ENCODE measurements at places on chromosomes 13 and 19.

- DNase-seq, result no peak
These were observed 41.8 kb downstream of the IGFL3 start for GRCh38 chr19:46082728-46083050.

DNA sequence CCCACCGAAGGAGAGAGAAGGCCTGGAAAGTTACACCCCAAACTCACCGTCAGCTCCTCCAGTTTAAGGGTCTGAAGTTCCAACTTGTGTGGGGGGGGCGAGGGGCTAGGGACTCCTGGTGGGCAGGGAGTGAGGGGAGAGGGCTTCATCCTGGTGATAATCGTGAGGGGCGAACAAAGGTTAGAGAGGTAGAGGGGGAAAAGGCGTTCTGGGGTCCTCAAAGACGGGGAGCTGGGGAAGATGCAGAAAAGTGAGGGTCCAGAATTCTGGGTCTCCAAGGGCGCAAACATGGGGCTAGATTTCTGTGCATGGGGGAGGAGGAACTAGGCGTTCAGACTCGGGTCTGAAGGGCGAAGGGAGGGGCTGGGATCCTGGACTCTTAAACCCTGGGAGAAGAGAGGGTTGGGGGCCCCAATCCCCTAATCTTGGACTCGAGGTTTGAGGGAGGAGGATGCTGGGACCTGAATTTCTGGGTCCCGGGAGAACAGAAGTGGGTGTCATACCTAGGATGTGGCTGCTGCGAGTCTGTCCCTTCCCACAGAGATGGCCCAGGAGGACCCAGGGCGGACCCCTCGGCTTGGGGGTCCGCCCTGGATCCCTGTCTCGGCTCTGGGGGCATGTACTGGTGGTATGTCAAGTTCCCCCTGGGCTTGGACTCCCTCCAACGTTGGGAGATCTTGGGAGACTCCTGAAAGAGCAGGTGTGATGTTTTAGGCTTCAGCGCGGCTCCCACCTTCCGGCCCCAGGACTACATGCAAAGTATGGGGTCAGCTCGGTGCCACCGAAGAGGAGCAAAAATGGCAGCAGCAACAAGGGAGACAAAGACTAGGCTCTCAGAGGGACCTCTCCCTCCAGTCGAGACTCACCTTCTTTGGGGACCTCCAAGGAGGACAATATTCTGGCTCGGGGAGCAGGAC, 4.5 kb downstream of the MAMSTR start:
- DNase-seq, result no peak

- DNase-seq, result no peak
These were observed 10.2 kb upstream of the ZNF546 start for GRCh38 chr19:39986643-39987042.

GRCh38 chr19:16456652-16457194, 15.0 kb downstream of the EPS15L1 start:
- no peak for DNase-seq

DNA sequence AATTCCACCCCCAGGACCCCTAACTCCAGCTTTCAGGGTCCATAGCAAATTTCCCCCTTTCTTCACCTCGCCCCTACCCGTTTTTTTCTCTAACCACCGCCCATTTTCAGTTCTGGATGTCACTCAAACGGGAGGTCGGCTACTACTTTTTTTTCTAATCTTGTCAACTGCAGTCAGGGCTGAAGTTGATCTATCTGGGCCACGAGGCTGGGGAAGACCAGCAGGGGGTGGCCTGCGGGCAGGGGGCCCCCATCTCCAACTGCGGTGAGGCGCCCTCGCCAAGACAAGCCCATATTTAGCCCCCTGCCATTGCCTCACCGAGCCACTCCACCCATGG, 748 bp downstream of the LHFPL6 start:
- DNase-seq, result no peak

DNA sequence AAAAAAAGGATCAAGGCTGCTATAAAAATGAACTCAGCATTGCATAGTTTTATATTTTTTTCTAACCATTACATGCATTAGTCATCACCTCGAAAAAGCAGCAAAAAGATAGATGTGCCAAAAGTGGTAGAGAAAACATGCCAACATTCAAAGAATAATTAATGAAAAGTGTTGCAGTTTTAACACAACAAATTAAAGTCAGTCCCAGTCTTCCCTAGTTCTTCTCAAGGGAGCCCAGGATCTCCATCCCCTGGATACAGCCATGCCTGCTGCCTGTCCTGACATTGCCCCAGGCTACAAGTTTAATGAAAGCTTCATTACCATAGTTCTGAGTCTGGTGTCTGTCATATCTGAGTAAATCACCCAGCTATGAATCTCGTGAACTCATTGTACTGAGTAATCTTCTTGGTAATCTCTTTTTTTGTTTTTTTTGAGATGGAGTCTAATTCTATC, 116.6 kb upstream of the KLF12 start:
- no peak for DNase-seq

DNA sequence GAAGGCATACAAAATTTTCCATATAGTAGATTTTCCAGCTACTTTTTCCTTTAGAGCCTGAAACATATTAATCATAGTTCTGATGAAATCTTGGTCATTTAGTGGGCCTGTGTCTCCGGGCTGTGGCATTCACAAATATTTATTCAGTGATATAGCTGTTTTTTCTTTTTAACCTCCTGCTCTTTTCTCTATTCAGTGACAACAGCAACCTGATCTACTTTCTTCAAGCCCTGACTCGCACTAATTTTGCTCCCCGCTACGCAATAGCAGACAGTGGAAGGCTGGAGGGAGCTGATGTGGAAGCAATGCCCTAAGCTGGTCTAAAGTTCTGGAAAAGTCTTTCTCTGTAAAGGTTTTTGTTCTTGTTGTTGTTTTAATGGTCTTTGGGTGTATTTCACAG, 289.7 kb downstream of the SLITRK6 start:
- no peak for DNase-seq

GRCh38 chr13:49367640-49368422, 76.0 kb downstream of the CAB39L start:
- DNase-seq, result no peak

- peak; percentile 58 for DNase-seq
These were observed 10.6 kb downstream of the POU2F2 start for GRCh38 chr19:42121656-42122069.

- no peak for DNase-seq
These were observed 739 bp downstream of the EIF3G start for GRCh38 chr19:10118960-10119359.

- DNase-seq, result no peak
These were observed 8.3 kb upstream of the ZNF254 start for GRCh38 chr19:24078680-24079079.

GRCh38 chr13:24159357-24159756, 1.2 kb upstream of the SPATA13 start:
- DNase-seq, result no peak

DNA sequence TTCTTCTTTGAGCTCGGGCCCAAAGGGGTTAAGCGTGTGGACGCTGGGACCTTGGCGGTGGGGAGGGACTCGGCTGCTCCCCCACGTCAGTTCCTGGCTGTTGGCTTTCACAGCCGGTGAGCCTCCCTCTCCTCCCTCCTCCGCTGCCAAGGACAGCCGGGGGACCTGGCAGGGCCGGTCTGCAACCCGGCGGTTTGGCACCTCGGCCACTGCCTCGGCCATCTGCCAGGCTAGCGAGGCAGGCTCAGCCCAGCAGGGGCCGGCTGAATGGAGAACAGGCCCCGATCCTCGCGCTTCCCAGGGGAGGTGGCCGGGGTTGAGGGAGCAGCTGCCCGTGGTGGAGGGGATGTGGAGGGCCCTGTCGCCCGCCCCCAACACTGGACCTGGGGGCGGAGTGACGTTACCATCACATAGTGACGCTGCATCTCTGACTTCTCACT, 5.0 kb downstream of the TLE5 start:
- no peak for DNase-seq

GRCh38 chr19:51421229-51422052, 4.0 kb upstream of the SIGLEC10 start:
- DNase-seq, result no peak

DNA sequence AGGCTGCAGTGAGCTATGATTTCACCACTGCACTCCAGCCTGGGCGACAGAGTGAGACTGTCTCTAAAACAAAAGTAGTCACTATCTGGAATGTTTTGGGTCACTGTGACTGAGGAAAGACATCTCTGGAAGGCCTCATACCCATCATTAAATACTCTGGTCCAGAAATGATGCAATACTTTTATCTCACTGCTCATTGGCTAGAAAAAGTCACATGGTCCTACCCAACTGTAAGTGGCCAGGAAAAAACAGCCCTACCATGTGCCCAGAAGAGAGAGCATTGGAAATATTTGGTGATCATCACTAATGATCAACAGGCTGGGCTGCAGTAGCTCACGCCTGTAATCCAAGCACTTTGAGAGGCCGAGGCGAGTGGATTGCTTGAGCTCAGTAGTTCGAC, 29.8 kb downstream of the PNPLA6 start:
- DNase-seq, result no peak

DNA sequence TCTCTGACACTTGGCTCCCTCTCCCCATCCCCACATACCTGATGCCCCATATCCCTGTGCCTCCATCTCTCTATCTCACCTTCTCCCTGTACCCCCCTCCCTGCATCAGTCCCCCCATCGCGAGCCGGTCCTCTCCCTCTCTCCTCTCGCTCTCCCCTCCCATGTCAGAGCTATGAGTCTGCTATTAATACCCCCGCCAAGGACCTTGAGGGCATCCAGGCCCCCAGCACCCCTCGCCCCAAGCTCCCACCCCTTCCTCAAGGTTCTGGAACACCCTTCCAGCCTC, 1.6 kb downstream of the GRIN2D start:
- DNase-seq, result no peak

DNA sequence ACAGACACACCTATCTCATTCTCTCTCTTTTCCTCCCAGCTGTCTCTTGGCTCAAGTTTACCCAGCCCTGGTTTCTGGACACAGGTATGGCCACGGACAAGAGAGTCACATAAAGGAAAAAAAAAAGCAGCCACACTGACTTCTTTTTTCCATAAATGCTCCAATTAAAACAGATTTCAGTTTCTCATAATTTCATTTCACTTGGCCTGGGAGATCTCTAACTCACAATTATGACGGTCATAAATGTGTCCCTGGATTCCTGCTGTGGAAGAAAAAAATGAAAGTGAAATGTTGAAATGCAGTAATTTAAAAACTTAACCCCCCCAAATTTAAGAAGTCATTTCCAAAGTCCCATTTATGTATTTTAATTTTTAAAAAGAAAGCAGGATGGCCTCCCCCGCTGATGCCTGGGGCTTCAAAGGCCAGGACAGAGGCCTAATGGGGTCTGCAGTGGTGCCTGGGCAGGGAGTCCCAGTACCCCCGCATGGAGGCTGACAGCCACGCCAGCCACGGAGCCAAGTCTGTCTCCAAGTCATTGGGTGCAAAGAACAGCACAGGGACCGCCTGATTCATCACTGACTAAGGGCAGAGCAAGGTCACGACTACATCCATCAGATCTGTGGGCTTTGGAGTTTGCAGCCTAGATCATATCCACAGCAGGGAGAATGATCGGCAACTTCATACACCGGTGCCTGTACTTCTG, 79.7 kb downstream of the TSHZ3 start:
- no peak for DNase-seq

GRCh38 chr19:56678205-56678604, 6.6 kb upstream of the ZNF835 start:
- no peak for DNase-seq

DNA sequence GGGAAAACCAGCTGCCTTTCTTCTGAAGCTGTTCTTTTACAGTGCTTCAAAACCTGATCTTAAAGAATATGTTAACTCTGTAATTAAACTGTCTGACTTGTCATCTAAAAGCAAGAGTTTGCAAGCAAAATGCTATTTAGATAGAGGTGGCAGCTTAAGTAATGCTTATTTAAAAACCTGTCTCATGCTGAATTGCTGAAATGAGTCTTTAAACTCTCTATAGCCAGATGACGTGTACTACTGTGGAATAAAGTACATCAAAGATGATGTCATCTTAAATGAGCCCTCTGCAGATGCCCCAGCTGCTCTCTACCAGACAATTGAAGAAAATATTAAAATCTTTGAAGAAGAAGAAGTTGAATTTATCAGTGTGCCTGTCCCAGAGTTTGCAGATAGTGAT, 22.9 kb downstream of the ITM2B start:
- no peak for DNase-seq

DNA sequence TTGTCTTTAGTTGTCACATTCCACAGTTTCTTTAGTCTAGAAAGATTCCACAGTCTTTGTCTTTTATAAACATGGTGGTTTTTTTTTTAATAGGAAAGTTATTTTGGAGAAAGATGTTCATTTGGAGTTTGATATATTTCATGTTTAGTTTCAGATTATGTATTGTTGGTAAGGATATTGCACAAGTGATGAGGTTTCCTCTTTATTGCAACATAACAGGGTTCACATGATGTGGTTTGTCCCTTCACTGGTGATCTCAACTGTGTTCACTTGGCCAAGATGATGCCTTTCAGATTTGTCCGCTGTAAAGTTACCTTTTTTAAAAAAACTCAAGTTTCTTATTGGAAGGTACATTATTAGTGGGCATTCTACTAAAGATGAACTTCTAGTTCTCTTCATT, 3.2 kb downstream of the ZNF230 start:
- no peak for DNase-seq

DNA sequence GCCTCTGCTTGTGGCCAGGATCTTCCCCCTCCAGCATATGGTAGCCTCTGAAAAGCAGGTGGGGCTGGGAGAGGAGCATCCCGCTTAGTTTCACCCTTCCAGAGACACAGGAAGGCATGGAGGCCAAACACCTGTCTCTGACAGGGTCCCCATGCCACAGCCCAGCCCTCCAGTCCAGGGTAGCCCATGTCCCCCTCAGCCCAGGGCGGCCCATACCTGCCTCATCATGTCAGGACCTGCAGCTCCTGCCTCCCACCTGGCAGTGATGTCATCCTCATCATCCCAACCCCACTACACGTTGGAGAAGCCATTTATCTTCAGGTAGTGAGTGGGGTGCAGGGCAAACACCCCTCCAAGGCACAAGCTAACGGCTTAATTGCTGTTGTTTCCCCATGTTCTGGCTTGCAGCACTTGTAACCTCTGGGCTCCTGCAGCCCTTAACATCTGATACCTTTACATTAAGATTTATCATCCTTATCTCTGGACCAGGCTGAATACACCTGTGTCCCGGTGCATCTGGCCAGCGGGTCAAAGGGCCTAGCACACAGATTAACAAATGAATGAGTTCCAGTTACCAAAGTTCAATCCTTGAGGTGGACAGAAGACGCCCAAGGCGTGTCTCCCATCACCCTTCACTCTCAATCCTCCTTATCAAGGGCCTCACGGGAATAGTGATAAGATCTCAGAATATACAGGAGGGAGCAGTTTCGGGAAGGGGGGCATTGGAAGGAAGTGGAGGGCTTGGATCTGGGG, 22.2 kb downstream of the ZNF175 start:
- no peak for DNase-seq

- DNase-seq, result no peak
These were observed 12.7 kb downstream of the DNMT1 start for GRCh38 chr19:10182076-10182475.

- DNase-seq, result no peak
These were observed 2.6 kb upstream of the SLC5A5 start for GRCh38 chr19:17869114-17869608.

- DNase-seq, result no peak
These were observed 484.2 kb upstream of the SLITRK1 start for GRCh38 chr13:84366506-84366905.

GRCh38 chr13:51614350-51614786, 30.1 kb downstream of the WDFY2 start:
- peak; percentile 60 for DNase-seq

Measured in central memory CD4-positive, alpha-beta T cell (primary cell).